ENCODE measurements at places on chromosomes 7 and 10.

DNA sequence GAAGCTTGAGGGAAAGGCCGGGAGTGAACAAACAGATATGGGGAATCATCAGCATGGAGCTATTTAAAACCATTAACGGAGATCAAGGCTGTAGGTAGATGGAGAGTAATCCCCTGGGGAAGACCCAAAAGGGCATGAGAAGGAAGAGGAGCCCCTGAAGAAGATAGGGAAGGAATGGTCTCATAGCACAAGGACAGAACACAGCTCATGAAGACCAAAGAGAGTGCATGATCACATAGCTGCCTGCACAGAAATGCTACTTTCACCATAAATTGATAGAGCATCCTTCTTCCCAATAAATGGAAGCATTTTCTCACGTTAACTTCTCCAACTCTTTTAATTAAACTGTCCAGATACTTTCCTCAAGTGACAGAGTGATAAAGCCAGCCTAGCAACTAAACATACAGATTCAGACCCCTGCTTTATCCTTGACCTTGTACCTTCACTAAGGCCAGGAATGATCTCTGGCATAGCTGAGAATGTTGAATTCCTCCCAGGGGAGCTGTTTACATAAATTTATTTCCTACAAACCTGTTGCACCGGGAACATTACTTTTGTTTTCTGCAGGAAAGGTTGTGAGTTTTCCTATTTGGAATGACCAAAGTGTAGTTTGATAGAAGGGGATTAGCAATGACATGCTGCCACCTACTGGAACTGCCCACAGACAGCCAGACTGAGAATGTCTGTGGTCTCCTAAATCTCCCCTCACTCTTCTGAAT is 110.8 kb upstream of the LRGUK start:
- DNase-seq: no peak

GRCh38 chr7:1377111-1377909 is 82.0 kb downstream of the MICALL2 start:
- no peak for DNase-seq

DNA sequence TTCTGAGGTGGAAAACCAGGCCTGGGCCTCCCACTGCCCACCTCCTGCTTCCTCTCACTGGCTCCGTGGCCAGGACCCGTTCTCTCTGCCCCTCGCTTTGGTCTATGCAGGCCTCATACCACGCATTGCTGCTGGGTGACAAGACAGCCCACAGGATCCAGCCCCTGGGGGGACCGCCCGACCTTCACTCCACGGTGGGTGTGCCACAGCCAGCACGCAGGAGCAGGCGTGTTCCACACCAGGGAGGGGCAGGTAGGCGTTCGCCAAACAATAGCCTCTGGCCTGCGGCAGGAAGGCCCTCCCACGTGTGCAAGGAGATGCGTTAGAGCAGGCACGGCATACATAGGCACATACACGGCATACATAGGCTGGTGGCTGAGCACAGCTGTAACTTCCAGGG is 233.4 kb downstream of the WDR37 start:
- DNase-seq: no peak

GRCh38 chr7:157996359-157997079 is 591.1 kb downstream of the PTPRN2 start:
- DNase-seq: no peak

- no peak for DNase-seq
These were observed 288.0 kb downstream of the GRID1 start for GRCh38 chr10:86078639-86079035.

DNA sequence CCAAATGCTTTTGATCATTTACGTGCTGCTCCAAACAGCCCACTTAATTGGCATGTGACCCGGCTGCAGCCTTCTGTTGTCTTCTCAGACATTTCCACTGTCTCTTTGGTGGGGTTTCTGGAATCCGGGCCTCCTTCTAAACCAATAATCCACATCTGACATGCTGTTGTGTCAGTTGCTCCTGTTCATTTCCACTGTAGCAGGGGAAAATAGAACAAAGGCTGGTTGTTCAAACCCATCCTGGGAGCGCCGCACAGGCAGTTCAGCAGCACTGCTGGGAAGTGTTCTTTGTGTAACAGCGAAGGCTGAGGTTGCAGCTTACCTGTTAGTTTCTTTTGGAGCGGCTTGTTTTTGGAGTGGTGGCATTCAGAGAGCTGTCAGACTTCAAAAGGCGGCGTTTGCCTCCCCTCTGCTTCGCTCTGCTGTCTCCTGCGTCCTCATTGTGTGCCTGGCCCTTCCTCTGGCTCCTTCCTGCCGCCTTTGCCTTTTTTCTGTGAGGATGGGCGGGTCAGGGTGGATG is 149.4 kb downstream of the SNX10 start:
- DNase-seq: no peak

GRCh38 chr10:104045151-104046089 is 40.3 kb downstream of the COL17A1 start:
- no peak for DNase-seq

Data from stimulated activated CD4-positive, alpha-beta T cell treated with anti-CD3 and anti-CD28 coated beads, Interleukin-4, amount 100 ng/mL, for 1 hour (primary cell).